CD4-positive, alpha-beta T cell treated with Interleukin-17A for 1 hour (primary cell): ENCODE measurements at places on chromosomes 5 and 9.

- DNase-seq, result no peak
Measured at GRCh38 chr9:136429683-136430491, 9.8 kb downstream of the INPP5E start.

GRCh38 chr9:85055506-85056202 lies 386.1 kb downstream of the NTRK2 start:
- no peak for DNase-seq

DNA sequence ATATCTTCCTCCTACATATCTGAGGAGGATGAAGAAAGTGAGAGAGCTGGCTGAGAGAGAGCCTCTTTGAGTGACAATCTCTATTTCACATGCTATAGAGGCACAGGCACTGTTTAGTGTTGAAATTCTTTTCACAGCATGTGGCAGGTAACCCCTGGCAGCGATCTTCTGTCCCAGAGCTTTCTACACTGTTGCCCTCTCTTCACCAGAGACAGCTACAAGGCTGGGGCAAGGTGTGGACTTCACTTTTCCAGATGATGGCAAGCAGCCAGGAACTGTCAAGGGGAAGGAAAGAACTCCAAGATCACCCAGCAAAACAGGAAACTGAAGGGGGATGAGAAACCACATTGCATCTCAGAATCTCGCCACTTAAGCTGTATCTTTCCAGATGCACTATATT lies 205.2 kb downstream of the CAAP1 start:
- DNase-seq, result no peak

DNA sequence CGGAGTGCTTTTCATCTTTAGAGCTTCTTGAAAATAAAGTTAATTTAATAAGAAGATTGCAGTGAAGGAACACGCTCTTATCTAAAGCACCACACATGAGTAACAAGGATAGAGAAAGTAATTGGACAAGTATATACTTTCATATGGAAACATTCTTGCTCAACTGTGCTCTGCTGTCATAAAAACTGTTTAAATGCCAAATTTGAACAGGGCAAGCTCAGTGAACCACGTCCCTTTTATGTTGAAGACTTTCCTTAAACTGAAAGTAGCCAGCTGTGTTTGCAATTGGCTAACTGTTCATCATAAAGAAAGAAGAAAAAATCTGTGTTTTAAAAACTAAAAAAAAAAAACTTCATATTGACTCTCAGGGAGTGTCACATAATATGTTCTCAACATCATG lies 1610.7 kb upstream of the C9orf72 start:
- DNase-seq, result no peak

DNA sequence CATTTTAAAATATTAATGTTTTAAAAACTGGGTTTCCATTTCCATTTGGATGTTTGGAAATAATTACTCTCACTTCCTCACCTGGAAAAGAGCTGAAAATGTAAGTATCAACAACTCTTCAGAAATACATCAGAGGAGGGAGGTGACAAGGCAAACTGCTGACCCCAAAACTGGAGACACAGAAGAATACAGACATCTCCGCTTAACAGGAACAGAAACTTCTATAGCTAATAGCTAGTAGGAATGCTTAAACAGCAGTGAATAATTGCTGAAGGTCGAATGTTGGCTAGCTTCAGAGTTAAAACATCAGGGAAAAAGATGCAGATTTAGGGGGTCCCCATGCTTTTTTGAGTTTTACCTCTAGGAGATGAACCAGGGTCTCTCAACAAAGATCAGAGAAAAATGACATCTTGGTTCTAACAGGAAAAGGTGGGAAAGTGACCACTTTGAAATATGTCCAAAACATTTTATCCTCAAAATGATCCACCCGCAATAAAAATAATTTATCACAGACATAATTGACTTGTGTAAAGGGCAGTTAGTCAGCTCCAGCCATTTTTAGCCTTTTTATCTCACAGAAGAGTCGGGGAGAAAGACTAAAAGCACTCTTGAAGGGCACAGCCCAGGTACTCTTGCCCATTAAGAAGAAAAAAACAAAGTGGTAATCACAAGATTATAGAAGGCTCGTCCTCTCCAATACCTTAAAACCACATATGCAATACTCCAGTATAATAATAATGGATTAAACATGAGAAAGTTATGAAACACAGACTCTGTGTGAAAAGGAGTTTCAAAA lies 1474.9 kb downstream of the EFNA5 start:
- no peak for DNase-seq

GRCh38 chr9:111630182-111630963 lies 761 bp upstream of the DNAJC25 start:
- no peak for DNase-seq

DNA sequence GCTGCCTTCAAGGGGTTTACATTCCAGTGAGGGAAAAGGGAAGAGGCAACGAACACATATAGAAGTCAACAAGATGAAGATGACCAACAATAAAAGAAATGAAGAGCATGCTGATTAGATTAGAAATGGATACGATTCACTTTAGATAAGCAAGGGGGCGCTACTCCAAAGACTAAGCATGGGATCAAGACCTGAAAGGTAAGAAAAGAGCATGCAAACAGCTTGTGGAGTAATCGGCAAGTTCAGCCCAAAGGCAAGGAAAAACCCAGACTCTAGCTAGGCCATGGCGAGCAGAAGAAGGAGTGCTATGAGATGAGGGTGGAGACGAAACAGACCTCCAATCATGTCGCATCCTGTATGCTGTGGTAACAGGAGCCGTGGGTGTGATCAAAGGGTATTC lies 124.4 kb downstream of the FANCC start:
- DNase-seq, result no peak

DNA sequence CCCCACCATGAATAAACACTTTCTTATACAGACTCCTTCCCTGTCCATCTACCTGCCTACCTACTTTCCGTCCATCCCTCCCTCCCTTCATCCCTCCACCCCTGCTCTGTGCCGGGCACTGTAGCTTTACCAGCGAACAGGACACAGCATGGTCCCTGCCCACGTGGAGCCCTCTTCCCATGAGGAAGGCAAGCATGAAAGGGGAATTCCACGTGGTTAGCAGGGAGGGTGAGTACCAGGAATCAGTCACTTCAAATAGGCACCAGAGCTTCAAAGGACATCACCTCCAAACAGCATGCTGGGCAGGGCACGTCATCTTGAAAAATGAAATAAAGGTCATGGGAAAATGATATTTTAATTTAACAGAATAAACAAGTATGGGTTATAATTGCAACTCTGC lies 35.0 kb upstream of the TDRD7 start:
- no peak for DNase-seq

DNA sequence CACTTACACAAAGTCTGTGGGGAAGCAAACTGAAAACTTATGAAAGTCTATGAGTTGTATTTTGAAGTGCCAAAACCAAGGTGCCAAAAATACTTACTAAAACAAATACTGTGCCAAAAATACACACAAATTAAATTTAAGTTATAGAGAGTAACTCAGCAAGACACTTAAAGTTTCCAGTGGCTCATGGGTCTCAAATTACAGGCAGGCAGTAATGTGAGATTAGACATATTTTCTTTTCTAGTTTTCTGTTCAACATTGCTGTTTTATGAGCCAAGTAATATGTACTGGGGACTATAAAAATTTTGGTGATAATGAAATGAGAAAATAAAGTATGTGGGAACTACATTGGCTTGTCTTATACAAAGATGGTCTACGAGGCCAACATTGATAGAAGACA lies 172.2 kb upstream of the SNX2 start:
- DNase-seq, result no peak

DNA sequence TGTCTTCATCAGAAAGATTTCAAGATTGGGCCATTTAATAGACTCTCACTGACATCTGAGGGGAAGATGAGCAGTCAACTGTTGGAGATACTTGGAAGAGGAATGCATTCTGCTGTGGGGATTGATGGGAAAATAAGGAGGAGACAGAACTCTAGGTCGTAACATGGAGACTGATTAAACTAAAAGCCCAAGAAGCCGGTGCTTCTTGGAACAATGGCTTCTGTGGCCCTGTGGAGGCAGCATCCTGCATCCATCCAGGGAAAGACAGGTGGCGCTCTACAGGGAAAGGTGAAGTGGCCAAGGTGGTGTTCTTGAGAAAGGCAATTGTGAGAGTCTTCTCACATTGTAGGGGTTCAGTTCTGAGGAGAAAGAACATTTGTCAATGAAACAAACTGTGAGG lies 31.3 kb downstream of the ZFAND5 start:
- no peak for DNase-seq

GRCh38 chr5:172936401-172936800 lies 22.8 kb upstream of the RPL26L1 start:
- DNase-seq, result no peak

DNA sequence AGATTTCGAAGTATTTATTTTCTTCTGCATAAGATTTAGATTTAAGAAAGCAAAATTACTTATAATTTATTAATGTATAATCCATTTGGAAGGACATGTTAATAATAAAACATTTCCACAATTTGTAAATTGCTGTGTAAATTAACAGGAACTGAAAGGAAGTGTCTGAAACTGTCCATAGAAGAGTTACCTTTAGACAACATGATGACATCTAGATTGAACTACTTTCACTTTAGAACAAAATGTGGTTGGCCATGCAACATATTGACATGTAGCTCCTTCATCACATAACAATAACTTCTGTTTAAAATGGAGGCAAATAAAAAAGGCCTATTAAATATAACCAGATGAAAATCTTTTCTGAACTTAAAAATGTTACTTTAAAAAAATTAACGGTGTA lies 1849.5 kb upstream of the ACO1 start:
- DNase-seq, result no peak

DNA sequence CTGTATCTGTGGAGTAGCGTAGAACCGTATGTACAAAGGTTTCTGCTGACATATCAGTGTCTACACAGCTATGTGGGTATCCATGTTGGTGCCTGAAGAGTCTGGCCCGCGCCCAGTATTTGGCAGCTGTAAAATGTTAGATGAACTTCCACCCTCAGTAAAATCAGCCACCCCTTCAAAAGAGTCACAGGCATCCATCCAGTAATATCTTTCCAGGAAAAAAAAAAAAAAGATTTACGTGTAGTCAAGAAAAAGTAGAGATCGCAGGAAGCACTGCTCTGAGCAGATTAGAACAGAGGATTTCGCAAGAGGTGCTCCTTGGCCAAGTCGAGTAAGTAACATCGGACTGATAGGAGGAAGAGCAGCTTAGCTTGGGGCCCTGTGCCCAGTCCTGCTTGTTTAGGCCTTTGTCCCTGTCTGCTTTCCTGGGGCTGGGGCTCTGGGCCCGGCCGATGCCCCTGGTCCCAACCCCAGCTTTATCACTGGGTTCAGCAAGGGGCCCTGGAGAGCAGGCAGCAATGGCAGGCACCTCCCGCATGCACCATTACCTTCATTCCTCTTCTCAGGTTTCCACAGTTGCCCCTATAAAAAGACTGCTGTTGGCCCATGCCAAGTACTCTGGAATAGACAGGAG lies 21.2 kb downstream of the DAPK1 start:
- no peak for DNase-seq

DNA sequence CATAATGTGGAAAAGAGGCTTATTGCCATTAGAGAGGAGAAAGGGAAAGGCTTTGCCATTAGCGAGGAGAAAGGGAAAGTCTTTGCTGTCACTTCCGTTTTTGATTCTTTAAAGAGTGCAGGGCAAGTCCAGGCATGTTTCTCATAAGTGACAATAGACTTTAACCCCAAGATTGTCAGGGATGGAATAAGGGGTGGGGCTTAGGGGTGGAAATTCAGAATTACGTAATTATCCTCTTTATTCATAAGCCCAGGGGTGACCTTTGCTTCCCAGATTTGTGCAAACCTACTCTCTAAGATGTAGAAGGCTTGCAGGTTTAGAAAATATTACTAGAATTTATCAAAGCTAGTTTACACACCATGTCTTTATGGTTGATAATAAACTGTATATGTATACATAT lies 2.3 kb upstream of the PLK2 start:
- DNase-seq, result no peak

GRCh38 chr5:9342161-9342787 lies 203.6 kb downstream of the SEMA5A start:
- DNase-seq, result no peak

DNA sequence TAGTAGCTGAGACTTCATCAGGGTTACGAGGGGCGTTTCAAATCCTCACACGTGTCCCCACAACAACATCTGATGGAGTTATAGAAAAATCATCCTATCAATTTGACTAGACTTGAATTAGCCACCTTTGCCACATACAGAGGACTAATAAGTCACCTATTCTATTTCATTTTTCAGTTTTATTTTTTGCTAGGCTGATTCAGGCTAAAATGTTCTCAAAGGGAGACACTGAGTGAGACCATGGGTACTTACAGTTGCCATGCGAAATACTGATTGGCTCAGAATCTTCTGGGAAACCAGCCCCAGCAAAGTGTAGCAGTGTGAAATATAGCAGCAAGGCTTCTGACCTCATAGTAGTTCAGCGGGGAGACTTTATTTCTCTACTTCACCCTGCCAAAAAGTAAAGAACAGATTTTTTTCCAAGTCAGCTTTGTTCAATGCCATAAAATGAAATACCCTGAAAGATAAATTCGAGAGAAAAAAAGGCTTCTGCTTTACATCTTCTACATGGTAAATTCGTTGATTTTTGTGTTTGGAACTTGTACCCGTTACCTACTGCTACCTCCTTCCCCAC lies 69.9 kb downstream of the SEMA6A start:
- no peak for DNase-seq

GRCh38 chr5:54294097-54294667 lies 16.2 kb downstream of the ARL15 start:
- DNase-seq, result no peak

- no peak for DNase-seq
Measured at GRCh38 chr9:135674977-135675376, 11.9 kb downstream of the LCN9 start.

GRCh38 chr5:123776761-123777160 lies 264.8 kb downstream of the CSNK1G3 start:
- no peak for DNase-seq

GRCh38 chr9:117957267-117957666 lies 253.1 kb downstream of the TLR4 start:
- no peak for DNase-seq

- no peak for DNase-seq
Measured at GRCh38 chr9:85904975-85905374, 36.0 kb upstream of the NAA35 start.

GRCh38 chr5:55411876-55412275 lies 104.1 kb downstream of the MTREX start:
- no peak for DNase-seq

GRCh38 chr9:99523838-99524237 lies 297.8 kb upstream of the NR4A3 start:
- no peak for DNase-seq

GRCh38 chr9:72557549-72557948 lies 36.1 kb downstream of the TMC1 start:
- no peak for DNase-seq

- DNase-seq, result no peak
Measured at GRCh38 chr9:4145482-4145881, 154.4 kb downstream of the GLIS3 start.

GRCh38 chr5:159905496-159905895 lies 10.8 kb upstream of the ADRA1B start:
- no peak for DNase-seq

- no peak for DNase-seq
Measured at GRCh38 chr5:133358271-133358670, 254.1 kb downstream of the FSTL4 start.

- DNase-seq, result no peak
Measured at GRCh38 chr5:6370580-6370979, 7.8 kb downstream of the MED10 start.

GRCh38 chr5:38845526-38846378 lies at the start of gene OSMR:
Gene OSMR (plus strand): TSS chr5:38846012. CDS start chr5:38869045, 23,033 bp downstream.
- no peak for DNase-seq
